ENCODE measurements at places on chromosomes 11 and 22. TPM values are rescaled to one million over a fixed set of nuclear protein-coding genes. Genes with fewer than 3 reads are reported as not detected.

MAJIN gene
- total RNA-seq = not detected

- peaks cover 14% of the 10 kb centered on the region for H3K4me1 ChIP-seq
- peak; percentile 82 for DNase-seq
- peaks cover 2% of the 10 kb centered on the region for H3K27me3 ChIP-seq
- no peak overlapping the region for H3K4me3 ChIP-seq
These were observed 69.2 kb downstream of the SCUBE1 start for GRCh38 chr22:43273902-43274484.

DNA sequence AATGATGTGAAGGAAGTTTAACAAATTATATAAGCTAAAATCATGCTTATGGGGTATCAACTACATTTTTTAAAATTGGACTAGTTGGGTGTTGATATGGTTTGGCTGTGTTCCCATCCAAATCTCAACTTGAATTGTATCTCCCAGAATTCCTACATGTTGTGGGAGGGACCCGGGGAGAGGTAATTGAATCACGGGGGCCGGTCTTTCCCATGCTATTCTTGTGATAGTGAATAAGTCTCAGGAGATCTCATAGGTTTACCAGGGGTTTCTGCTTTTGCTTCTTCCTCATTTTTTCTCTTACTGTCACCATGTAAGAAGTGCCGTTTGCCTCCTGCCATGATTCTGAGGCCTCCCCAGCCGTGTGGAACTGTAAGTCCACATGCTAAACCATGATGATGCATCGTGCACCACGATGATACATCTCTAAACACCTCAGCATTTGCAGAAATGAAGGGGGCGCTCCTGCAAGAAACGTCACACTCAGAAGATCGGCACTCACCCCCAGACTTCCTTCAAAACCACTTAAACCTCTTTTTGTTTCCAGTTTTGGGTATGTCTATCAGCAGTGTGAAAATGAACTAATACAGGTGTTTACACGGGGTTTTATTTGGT lies 340.0 kb downstream of the SHANK2 start:
- no peaks in the 10 kb centered on the region for H3K4me1 ChIP-seq
- no peak overlapping the region for H3K4me3 ChIP-seq
- peaks cover 4% of the 10 kb centered on the region for H3K27me3 ChIP-seq
- no peak for DNase-seq
- H3K27ac ChIP-seq = no peak overlapping the region

DNA sequence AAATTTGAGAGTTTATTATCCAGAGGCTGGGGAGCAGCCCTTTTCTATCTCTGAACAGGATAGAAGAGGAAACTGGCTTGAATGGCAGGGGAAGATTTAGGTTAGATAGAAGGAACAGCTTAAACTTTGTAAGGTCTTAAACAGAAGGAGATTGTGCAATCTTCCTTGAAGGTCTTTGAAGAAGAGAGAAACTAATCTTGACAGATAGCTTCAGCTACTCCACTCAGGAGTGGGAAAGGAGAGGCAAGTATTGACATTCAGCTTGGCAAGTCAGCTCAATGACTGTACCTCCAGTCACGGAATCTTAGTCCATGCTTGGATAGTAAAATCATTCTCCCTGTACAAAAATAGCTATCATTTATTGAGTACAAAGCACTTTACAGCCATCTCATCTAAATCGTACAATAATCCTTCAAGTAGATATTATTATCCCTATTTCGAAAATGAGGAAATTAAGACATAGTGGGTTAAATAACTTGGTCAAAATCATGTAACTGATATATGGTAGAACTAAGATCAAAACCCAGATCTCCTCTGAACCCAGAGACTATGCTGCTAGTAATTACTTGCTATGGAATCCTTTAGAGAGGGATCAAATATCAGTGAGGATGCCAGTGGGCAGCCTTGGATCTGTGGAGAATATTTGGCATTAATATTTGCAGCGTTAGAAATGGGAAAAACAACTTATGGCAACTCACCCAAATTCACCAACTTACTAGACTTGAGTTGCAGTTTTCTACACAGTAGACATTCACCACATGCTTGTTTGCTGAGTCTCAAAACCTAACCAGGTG lies 14.6 kb downstream of the C11orf97 start:
- H3K36me3 ChIP-seq = no peaks in the 10 kb centered on the region
- DNase-seq = no peak
- no peak overlapping the region for H3K27ac ChIP-seq
- H3K4me1 ChIP-seq = no peaks in the 10 kb centered on the region
- H3K4me3 ChIP-seq = no peak overlapping the region

- no peaks in the 10 kb centered on the region for H3K36me3 ChIP-seq
- peaks cover 2% of the 10 kb centered on the region for H3K4me1 ChIP-seq
- no peak overlapping the region for H3K27ac ChIP-seq
- no peaks in the 10 kb centered on the region for H3K27me3 ChIP-seq
- H3K4me3 ChIP-seq = no peak overlapping the region
These were observed 21.9 kb upstream of the MOB2 start for GRCh38 chr11:1508491-1508891.

PRCP gene
- total RNA-seq = 22.6 TPM

TKFC gene
- total RNA-seq = 84.7 TPM

- no peak for DNase-seq
- H3K27ac ChIP-seq = peak overlapping the region; percentile 46
- no peaks in the 10 kb centered on the region for H3K27me3 ChIP-seq
- peaks cover 32% of the 10 kb centered on the region for H3K4me1 ChIP-seq
These were observed 1.5 kb downstream of the RAB30 start for GRCh38 chr11:83070044-83070701.

DNA sequence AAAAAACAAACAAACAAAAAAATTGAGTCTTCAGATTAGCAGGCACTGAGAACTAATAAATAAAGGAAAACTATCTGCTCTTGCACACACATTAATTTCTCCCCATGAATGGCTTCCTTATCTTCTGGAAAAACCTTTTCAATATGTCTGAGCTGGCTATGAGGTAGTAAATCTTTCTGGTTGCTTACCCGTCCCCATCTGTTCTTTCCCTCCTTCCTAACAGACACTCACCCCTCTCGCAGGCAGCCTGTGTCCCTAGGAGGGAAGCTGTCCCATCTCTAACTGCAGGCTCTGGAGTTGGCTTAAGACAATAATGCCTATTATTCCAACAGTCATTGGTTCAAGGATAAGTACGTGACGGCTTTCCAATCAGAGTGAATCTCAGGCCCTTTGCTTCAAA lies 8.2 kb upstream of the SCUBE2 start:
- H3K27ac ChIP-seq = no peak overlapping the region
- H3K36me3 ChIP-seq = no peaks in the 10 kb centered on the region
- DNase-seq = no peak

- H3K4me3 ChIP-seq = no peak overlapping the region
- peaks cover 42% of the 10 kb centered on the region for H3K36me3 ChIP-seq
- DNase-seq = no peak
These were observed 23.7 kb downstream of the TANGO2 start for GRCh38 chr22:20044495-20045151.

- H3K4me3 ChIP-seq = no peak overlapping the region
- H3K27me3 ChIP-seq = peaks cover 5% of the 10 kb centered on the region
- peaks cover 3% of the 10 kb centered on the region for H3K4me1 ChIP-seq
- no peaks in the 10 kb centered on the region for H3K36me3 ChIP-seq
- H3K27ac ChIP-seq = no peak overlapping the region
- DNase-seq = no peak
These were observed 52.6 kb upstream of the NAV2 start for GRCh38 chr11:19660076-19660475.

- no peak overlapping the region for H3K4me3 ChIP-seq
- H3K36me3 ChIP-seq = no peaks in the 10 kb centered on the region
- no peak overlapping the region for H3K27ac ChIP-seq
- H3K4me1 ChIP-seq = peaks cover 11% of the 10 kb centered on the region
- peaks cover 4% of the 10 kb centered on the region for H3K27me3 ChIP-seq
- no peak for DNase-seq
These were observed 15.1 kb upstream of the CABP7 start for GRCh38 chr22:29704528-29705285.
